ENCODE measurements at places on chromosomes 12 and 14. TPM values are rescaled to one million over a fixed set of nuclear protein-coding genes. Genes with fewer than 3 reads are reported as not detected.

PLEKHD1 gene
- polyA plus RNA-seq: not detected

SLC25A47 gene
- 1.6 TPM for polyA plus RNA-seq

GRCh38 chr12:26239852-26240815 is 44.8 kb downstream of the SSPN start:
- DNase-seq: peak; percentile 27

- no peak for DNase-seq
Measured at GRCh38 chr14:97626088-97626487, 828.9 kb downstream of the VRK1 start.

DNA sequence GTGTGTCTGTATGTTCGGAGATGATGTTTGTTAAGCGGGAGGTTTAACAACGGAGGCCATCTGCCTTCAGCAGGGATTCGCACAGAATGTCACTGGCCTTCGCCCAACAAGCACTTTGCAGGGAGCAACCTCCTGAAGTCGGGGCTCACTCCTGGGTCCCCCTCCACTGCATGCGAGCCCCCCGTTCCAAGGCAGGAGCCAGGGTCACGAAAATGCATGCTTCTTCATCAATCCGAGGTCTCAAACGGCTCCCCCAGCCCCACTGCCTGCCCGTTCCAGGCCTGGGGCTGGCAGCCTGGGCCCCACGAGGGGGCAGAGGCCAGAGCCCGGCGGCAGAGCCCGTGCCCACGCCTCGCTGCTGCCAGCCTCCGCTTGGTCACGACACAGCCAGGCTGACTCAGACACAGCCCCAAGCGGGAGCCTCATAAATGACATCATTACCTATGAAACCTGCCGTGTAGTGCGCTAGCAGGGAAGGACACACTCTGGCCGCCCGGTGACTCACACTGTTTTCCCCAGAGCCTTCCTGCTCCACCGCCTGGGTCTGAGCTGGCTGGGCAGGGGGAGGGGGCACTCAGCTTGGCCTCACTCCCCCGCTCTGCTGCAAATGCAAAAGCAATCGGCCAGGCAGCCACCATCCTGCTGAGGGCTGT is 169.5 kb upstream of the RTL1 start:
- DNase-seq: peak; percentile 65

- DNase-seq: no peak
Measured at GRCh38 chr12:56220611-56221231, 1.0 kb downstream of the RNF41 start.

DNA sequence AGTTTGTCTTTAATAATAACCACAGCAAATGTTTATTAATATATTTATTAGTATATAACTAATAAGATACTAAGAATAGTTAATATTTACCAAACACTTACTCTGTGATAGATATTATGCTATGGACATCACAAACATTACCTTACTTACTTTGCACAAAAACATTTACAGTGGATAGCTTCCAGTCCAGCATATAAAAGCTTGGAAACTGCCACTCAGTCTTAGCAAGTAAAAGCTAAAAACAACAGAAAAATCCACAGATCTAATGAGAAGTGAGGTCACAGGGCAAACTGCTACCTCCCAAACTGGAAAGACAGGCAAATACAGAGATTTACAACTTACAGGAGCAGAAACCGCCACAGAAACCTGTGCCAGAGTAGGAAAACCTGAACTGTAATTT is 99.8 kb downstream of the METTL25 start:
- DNase-seq: no peak

DNA sequence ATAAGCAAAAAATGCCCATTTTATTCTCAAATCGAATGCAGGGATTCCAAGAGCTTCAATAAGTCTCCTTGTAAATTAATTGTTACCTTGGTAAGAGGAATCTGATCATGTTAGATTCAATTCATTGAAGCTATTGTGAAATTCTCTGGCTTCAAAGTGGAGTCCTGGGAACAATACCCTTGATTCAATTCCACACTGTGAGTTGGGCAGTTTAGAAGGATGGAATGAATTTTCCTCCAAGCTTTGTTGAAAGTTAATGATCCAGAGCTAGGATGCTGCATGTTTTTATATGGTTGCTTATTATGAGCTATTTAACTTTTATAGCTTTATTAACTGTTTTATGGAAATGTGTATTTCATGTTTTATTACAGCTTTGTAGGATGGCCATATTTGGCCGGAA is 89.9 kb upstream of the IGF1 start:
- no peak for DNase-seq

DNA sequence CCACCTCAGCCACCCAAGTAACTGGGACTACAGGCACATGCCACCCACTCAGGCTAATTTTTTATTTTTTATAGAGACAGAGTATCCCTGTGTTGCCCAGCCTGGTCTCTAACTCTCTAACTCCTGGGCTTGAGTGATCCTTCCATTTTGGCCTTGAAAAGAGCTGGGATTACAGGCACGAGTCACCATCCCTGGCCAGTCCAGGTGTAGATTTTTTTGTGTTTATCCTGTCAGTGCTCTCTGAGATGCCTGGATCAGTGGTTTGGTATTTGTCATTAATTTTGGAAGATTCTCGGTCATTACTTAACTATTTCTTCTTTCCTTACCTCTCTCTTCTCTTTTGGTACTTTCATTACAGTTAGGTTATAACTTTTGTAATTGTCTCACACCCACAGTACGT is 5.3 kb upstream of the HIF1A start:
- no peak for DNase-seq

- no peak for DNase-seq
Measured at GRCh38 chr12:34607520-34608195, 585.4 kb downstream of the ALG10 start.

Measured in small intestine (tissue), 16 donors.